ENCODE measurements at places on chromosomes 1 and 21.

GRCh38 chr1:234206651-234207284 is 166.5 kb upstream of the COA6 start:
- no peak for DNase-seq

- no peak for DNase-seq
Observed at GRCh38 chr1:188017921-188018320, 1189.2 kb downstream of the PLA2G4A start.

- DNase-seq: no peak
Observed at GRCh38 chr1:160466961-160467360, 56.1 kb downstream of the SLAMF6 start.

DNA sequence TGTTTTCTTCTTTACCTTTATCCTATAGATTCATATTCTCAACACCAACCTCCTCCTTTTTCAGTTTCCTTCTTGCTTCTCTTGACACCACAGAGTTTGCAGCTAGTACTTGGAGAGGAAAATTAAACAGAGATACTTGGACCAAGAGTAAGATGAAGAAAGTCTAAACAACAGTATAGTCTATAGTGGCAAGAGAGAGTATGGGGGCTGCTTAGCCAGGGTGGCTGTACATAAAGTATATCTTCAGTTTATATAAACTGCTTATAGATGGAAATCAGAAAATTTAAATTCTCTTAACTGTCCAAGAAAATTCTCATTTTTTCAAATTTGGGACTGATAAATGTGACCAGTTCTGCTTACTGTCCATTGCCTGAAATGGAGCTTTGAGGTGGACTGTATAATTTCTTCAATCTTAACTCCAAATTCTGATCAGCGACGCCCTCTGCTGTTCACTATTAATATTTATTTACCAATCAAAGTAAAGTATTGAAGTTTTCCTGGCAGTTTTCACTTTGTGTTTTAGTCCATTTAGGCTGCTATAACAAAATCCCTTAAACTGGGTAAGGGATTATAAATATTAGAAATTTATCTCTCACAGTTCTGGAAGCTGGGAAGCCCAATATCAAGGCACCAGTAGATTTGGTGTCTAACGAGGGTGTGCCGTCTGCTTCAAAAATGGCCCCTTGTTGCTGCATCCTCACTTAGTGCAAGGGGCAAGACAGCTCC is 14.8 kb upstream of the METTL18 start:
- no peak for DNase-seq

- DNase-seq: no peak
Observed at GRCh38 chr1:39688706-39689105, 2.5 kb downstream of the HPCAL4 start.

DNA sequence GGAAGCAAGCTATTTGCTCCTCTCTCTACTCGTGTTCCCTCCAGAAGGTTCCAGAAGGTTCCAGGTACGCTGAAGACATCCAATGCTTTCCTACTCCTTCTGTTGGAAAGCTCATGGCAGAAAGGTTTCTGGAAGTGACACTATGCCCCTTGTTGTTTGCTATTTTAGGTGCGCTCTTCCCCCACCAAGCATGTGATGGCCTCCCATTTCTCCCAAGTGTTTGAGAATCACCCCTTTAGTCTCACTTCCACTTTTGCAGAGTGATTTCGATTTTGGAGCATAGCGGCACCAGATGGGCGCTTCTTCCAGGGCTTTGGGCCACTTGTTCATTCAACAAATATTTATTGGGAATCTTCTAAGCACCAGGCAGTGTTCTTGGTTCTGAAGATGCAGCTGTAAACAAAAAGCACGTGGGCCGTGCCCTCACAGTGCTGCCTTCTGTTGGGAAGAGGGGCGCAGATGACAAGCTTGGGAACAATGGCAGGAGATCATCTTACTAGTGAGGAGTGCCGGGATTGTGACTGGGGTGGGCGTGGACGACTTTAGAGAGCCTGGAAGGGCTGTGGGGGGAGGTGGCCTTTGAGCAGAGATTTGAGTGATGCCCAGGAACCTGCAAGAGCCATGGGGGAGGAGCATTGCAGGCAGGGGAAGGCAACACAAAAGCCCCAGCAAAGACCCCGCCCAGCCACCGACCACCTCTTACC is 43.0 kb upstream of the TARDBP start:
- DNase-seq: no peak

DNA sequence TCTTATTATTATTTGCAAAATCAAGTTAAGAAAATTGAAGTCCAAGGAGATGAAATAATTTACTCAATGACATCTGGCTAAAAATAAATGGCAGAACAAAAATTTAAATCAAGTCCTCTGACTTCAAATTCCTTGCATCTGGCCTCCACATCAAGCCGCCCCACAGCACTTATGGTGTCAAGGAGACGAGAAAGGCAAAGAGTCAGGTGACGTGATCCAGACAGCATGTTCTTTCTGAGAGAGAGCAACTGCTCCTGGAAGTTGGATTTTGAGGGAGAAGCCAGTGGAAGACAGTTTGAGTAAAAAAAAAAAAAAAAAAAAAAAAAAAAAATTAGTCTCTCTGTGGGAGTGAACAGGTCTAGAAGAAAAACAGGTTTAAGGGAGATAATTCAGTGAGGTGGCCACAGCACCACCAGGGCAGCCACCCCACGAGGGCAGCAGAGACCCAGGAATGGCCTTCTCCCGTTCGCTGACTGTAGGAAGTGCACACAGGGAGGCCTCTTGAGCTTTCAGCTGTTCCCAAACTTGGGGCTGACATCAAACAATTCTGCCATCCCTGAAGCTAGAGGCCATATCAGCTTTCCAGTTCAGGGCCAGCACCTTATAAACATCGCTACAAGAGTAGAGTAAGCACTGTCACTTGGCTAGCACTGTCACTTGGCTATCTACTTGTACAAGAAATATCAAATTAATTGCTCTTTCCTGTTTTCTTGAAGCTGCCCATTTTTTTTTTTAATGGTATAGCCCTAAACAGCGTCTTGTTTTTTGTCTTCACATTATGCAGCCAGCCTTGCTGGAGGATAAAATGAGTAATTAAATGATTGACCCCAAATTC is 7.8 kb downstream of the C1orf162 start:
- DNase-seq: peak; percentile 12

DNA sequence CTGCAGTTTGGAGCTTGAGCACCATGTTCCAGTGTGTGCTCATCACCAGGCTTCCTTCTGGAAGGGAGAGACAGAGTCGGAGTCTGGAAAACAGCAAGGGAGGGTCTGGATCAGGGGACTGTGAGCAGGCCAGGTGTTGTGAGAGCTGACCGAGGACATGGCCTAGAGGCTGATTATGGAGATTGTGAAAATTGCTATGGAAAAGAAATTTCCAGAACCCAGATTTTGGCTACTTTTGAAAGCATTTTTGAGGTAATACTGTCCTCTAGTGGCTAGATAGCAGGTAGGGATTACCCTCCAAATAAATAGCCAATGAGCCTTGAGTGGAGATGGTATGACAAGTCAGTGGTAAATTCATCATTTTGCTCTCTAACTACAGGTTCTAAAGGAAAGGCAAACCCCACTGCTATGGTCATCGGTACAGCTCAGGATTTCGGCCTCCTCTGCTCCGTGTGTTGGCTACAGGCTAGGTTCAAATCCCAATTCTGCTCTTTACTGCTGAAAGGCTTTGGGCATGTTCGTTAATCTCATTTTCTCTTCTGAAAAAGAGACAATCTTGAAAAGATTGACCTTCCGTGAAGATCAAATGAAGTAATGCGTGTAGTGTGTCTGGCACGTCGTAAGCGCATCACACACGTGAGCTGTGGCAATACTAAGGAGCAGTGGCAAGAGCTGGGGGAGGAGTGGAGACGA is 1.0 kb upstream of the HAO2 start:
- DNase-seq: no peak

- DNase-seq: no peak
Observed at GRCh38 chr1:32470431-32470830, 5.6 kb downstream of the ZBTB8B start.

- no peak for DNase-seq
Observed at GRCh38 chr1:164660775-164661174, 101.8 kb downstream of the PBX1 start.

DNA sequence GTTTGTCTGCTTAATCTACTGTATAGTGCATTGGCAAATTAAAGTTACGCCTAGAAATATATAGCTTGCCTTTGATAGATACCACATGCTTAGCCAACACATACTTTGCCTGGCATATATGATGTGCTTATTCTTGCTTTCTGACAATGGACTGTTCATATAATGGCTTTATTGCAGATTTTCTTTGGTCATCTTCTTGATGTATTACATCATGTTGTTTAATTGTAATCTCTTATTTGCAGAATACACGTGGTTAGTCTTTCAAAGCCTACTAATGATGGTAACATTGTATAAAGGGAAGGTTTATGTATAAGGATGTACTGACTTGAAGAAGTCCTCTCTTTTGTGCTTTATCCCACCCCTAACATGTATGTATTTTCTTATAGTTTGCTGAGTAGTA is 201.5 kb downstream of the PDE4B start:
- DNase-seq: no peak

DNA sequence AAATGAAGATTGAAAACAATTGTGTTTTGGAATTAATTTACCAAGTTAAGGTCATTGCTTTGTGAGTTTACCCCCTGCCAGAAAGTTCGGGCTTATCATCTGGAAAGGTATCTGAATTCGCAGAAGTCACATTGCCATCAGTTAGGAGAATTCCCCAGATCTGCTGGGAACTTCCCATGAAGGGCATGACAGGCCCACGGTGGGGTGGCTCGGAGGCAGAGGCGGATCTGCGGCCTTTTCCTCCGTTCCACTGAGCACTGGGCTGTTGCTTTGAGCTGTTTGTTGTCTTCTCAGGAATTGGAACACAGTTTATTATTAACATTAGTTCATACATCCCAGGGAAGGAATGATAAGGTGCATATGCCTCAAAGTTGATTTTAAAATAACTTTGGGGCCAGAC is 320.0 kb downstream of the CAMTA1 start:
- DNase-seq: no peak

DNA sequence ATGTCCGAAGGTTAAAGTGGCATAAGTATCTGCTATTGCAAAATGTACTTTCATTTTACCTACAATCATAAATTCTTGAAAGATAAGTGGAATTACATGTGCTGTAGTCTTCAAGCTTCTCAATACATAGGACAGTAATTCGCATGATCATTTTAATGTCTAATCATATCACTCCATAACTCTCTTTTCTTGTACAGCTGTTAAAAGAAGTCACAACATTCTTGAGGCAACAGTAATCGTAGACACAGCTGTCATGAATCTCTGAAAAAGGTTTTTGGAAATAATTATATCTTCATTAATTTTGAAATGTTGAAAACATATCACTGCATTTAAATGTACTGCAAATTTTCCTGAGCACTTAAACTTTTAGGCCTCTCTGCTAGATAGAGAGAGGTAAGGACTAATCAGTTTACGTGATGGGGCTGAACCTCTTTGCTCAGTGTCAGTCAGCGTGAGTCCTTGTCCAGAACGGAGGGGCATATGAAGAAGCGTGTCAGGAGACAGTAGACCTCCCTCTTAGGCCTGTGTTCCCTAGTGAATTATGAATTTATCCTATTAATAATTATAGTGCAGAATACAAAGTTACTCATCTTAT is 133.4 kb downstream of the NEK7 start:
- no peak for DNase-seq

DNA sequence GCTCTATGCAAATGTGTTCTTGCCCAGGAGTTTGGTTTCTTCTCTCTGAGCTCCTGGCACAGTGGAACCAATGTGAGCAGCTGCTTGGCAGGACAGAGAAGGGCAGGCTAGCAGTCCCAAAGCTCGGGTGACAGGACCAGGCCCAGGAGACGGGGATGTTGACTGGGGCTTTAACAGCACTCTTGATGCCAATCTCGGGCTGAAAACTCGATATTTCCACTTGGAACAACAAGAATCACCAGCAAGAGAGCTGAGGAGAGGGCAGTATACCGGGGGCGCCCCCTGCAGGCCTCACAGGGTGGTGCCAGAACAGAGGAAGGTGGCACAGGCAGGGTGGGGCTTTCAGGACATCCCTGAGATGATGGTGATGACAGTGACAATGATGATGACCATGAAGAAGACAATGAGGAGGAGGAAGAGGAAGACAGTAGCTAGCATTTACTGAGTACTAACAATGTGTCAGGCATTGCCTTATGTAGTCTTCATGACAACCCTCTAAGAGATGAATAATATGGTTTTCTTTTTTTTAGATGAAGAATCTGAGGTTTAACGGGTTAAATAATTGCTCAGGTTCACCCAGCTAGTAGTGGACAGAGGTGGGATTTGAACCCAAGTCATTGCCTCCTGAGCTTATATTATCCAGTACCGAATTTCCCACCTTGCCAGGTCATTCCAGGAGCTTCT is 2.7 kb upstream of the KCNJ9 start:
- peak; percentile 37 for DNase-seq

DNA sequence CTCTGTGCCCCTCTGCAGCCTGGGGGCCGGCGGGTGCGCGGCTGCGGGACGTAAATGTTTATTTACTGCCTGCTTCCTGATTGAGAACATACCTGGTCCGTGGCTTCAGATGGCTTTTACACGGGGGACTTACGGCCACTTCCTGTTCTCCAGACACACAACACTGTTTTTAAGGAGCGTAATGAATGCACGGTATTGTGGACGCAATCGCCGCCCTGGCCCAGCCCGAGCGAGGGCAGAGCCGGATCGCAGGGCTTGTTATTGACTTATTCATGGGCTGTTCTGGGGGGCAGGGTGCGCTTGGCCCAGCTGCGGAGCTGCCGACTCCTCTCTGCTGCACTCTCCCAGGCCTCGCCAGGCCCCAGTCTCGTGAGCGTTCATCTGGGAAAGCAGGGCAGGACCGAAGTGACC is 52.8 kb upstream of the ACTRT2 start:
- no peak for DNase-seq

DNA sequence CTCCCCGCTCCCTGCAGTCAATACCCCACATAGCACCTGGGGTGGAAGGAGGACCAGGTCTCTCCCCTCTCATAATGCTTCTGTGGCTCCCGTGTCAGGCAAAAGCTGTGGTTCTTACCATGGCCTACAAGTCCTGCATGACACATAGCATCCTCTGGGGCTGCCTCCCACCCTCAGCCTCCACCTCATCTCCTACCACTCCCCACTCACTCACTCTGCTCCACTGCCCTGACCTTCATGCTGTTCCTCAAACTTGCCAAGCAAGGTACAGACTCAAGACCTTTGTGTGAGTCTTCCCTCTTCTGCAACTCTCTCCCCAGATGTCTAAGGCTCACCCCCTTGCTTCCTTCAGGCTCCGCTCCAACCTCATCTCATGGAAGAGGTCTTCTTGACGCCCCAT is 28.0 kb upstream of the VANGL1 start:
- DNase-seq: no peak

DNA sequence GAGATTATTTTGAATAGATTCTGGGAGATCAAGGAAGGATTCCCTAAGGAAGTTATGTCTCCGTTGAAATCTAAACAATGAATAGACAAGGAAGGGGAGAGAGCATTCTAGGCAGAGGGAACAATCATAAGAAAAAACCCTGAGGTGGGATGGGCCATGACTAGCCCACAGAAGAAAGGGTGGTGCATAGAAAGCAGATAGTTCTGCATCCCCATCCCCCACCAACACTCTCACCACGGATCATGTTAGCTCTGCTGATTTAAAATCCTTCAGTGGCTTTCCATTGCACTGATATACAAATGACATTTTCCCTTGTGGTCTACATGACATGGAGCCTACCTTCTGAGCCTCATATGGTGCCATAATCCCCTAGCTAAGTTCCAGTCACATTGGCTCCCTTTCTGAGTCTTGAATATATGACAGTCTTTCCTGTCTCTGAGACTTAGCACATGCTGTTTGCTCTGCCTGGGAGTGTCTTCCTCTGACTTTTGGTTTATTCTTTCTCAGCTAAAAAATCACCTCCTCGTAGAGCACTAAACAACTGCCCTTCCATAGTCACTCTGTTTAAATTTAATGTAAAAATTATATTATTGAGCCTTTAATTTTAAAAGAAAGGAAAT is 15.2 kb downstream of the SCMH1 start:
- DNase-seq: no peak
